Left lobe of liver (tissue), 2 donors: ENCODE measurements at places on chromosomes 2 and 18. TPM values are rescaled to one million over a fixed set of nuclear protein-coding genes. Genes with fewer than 3 reads are reported as not detected.

Gene B3GNT7
- total RNA-seq = 1.6 TPM

Gene DSEL
- 2.5 TPM for total RNA-seq

Gene TPO
- not detected for total RNA-seq

Gene NYAP2
- not detected for total RNA-seq

Gene NAT8
- 26.3 TPM for total RNA-seq

Gene KLHL30
- 0.10 TPM for total RNA-seq
